ENCODE measurements at places on chromosomes 16 and 17.

DNA sequence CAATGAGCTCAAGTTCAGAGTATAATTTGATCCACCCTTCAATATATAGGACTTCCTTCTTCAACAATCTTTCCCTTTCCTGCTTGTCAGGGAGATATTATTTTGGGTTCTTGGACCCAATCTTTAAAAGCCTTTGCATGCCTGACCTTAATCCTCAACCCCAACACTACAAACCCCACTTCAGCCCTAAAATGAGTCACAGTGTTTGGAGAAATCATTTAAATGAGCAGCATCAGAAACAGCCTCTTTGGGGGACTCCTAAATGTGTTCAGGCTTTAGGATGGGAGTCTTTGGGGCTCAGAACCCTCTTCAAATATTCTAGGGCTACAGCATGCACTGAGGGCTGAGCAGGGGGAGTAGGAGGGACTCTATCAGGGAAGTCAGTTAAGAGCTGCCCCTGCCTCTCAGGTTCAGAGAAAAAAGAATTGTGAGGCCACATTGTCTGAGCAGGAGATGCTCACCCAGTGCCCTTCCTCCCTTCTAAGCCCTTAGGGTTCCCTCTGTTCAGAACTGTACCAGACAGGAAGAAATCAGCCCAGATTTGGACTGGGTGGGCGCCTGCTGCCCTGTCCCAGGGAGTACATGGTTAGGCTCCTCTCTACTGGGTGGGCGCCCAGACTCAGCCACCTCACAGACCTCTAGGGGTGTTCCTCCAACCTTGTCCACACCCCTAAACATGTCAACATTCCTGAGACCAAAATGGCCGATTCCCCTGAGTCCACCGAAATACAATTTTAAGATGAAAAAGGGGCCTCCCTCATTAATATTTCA lies 5.0 kb downstream of the NEUROD2 start:
- no peak for DNase-seq

- peak; percentile 83 for DNase-seq
Measured at GRCh38 chr16:85028685-85029407, 1.3 kb downstream of the KIAA0513 start.

DNA sequence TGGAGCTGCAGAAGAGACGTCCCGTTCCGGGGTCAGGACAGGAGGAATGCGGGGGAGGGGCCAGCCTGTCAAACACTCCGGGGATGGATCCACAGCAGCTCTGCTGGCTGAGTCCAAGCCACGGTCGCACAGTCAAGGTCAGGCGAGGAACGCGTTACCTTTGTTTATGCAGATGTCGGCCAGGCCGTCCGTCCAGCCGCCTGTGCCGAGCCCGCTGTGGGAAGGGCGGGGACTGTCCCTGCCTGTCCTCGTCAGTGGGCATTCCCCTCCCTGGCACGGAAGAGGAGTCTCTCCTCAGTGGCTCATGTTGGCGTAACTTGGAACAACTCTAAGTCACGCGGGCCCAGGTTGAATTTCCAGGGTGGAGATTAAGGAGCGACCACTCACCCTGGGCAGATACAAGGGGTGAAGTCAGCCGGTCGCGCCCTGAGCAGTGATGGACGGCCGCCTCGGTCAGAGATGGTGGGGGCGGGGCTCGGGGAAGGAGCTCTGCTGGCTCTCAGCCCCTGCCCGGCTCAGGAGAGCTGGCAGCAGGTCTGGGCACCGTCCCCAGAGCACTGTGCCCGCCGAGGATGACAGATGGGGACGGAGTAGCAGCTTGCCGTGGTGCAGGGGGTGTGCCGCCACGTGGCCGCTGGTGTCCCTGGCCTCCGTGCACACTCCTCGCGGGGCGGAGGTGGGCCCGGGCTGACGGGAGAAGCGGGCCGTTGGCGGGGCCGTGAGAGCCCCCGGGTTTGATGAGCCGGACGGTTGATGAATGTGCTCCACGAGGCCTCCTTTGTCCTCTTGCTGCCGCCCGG lies 7.3 kb downstream of the CACNA1H start:
- peak; percentile 82 for DNase-seq

DNA sequence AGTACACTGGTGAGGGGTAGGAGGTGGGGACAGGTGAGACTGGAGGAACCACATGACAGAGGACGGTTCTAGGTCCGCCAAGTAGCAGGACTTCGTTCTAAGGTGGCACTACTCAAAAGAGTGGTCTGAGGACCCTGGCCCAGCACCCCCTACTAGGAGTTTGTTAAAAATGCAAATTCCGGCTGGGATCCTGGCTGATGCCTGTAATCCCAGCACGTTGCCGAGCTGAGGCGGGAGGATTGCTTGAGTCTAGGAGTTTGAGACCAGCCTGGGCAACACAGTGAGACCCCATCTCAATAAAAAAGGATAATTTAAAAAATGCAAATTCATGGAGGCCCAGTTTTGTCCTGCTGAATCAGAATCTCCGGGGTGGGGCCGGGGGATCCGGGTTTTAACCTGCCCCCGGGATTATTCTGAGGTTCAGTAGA lies 59.1 kb downstream of the WSB1 start:
- no peak for DNase-seq

- DNase-seq = no peak
Measured at GRCh38 chr16:15641753-15642556, 999 bp downstream of the MARF1 start.

DNA sequence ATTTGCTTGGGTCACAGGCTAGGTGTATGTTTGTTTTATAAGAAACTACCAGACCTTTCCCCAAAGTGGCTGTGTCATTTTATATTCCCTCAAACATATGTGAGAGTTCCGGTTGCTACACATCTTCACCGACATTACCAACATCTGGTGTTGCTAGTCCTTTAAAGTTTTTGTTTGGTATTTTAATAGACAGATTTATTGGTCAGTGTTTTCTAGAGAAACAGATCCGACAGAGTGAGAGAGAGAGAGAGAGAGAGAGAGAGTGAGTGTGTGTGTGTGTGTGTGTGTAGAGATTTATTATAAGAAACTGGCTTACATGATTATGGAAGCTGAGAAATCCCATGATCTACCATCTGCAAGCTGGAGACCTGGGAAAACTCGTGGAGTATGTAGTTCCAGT lies 31.0 kb downstream of the LDHD start:
- no peak for DNase-seq

DNA sequence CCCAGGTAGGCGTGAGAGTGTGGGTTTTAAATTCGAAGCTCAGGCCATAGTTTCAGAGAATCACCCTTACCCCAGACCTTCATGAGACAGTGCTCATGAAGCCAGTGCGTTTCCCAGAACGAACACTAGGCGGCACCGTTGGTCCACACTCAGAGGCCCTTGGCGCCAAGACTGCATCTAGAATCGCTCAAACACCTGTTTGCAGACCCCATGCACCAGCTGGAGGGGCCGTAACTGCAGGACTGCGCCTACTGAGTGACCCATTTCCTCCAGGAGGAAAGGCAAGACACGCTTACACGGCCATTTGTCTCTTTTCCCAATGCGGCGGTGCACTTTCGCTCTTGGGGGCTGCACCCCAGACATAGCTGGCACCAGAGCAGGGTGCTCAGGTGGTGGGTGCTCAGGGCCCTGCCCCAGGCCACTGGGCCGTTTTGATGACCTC lies 34.0 kb downstream of the ADGRG5 start:
- peak; percentile 90 for DNase-seq

DNA sequence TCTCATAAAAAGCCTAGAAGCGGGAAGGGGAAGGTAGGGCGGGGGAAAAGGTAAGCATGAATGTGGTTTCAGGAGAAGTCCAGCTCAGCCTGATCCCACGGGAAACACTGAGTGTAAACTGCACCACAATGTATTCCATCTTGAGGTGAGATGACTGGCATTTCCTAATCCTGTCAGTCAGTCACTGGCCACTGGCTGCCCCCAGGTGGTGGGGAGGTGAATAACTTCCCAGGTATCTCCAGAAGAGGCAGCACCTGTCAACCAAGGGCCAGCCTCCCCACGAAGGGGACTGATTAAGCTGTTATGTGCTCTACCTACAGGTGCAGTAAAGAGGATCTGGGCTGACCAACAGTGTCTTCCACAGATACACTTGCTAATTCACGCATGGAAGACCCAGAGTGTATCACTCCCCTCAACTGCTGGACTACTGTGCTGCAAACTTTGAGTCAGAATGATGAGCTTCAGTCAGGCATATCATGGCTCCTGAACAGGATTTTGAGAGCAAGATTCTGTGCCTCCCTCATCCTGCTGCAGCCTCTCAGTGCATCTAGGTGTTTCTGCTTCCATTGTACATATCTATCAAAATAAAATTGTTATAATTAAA lies 108.5 kb upstream of the CCL2 start:
- DNase-seq = peak; percentile 85

GRCh38 chr17:62704381-62704971 lies 77.0 kb downstream of the MRC2 start:
- DNase-seq = peak; percentile 49

- no peak for DNase-seq
Measured at GRCh38 chr17:7818746-7819645, 15.0 kb upstream of the KDM6B start.

DNA sequence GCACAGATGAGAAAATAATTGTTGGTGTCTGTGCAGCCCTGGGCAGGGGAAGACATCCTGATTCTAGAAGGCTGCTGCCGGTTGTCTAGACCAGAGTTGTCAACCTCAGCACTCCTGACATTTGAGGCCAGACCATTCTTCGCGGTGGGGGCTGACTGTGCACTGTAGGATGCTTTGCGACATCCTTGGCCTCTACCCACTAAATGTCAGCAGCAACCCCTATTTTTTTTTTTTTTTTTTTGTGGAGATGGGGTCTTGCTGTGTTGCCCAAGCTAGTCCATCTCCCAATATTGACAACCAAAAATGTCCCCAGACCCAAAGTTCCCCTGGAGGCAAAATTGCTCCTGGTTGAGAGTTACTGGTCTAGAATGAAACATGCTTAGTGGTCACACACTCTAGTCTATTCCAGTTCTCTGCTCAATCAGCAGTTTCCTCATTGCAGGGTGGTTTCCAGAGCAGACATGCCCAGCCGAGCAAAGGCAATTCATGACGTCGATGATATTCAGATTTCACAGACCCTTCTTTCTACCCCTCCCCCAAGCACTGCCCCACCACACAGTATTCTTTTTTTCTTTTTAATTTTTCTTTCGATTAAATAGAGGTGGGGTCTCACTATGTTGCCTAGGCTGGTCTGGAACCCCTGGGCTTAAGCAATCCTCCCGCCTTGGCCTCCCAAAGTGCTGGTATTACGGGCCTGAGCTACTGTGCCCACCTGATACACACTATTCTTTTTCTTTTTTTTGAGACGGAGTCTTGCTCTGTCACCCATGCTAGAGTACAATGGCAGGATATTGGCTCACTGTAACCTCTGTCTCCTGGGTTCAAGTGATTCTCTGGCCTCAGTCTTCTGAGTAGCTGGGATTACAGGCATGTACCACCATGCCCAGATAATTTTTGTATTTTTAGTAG lies 9.0 kb downstream of the C17orf99 start:
- DNase-seq = no peak

DNA sequence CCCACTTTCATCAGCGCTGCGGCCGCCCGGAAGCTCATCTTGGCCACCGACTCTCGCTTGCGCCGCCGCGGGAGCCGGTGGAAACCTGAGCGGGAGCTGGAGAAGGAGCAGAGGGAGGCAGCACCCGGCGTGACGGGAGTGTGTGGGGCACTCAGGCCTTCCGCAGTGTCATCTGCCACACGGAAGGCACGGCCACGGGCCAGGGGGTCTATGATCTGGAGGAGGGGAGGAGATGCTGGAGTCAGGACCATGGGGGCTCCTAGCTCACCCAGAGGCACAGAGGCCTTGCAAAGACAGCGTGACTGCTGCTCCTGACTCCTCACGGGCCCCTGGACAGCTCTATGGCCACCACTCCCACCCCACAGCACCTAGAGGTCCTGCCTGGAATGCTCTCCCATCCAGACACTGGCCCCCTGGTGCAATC lies 9.4 kb downstream of the SNRNP25 start:
- no peak for DNase-seq

- DNase-seq = no peak
Measured at GRCh38 chr16:86768228-86768791, 190.0 kb downstream of the FOXL1 start.

GRCh38 chr17:3710951-3711383 lies 12.7 kb upstream of the HASPIN start:
- DNase-seq = no peak

GRCh38 chr16:11009027-11009755 lies 64.8 kb downstream of the CLEC16A start:
- no peak for DNase-seq

- DNase-seq = no peak
Measured at GRCh38 chr16:58299757-58300349, 5.0 kb upstream of the PRSS54 start.

DNA sequence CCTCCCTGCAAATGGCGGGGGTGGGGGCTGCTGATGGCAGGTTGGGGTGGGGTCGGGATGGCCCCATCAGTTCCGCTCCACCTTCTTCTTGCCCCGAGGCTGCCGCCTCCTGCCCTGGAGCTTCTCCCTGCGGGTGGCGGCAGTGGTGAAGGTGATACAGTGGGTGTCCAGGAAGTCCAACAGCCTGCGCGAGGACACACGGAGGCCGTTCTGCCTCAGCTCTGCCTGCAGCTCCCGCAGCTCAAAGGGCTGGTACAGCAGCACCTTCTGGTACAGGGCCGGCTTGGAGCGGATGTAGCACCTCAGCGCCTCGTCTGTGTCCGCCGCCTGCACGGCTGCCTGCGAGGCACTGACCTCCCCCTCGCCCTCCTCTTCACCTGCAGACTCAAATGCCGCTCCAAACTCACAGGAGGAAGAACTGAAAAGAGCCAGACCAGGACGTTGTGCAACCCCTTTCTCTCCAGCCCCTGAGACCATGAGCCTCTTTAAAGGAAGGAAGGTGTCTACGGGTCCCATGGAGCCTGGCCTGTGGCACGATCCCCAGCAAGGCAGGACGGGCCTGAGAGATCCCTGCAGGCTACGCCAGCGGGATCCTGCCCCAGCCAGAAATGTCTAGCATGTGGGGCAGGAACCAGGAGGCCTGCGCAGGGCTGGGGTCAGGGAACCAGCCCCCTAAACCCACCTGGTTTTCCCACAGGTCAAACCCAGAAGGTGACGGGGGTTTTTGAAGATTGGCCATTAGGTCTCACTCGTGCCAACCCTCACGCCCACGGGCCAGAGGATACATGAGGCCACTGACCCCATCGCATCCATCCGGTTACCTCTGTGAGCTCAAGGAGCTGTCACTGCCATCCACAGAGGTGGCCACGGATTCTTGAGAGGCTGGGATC lies 5.3 kb upstream of the NLRC3 start:
- no peak for DNase-seq

DNA sequence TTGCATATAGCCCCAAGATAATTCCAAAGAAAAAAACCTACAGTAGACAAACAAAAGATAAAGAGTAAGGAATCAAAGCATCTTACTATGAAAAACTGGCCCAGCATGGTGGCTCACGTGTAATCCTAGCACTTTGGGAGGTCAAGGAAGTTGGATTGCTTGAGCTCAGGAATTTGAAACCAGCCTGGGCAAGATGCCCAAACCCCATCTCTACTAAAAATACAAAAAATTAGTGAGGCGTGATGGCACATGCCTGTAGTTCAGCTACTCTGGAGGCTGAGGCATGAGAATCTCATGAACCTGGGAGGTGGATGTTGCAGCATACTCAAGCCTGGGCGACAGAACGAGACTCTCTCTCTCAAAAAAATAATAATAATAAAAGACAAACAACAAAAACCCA lies 764.7 kb upstream of the KIF2B start:
- DNase-seq = no peak

GRCh38 chr16:71287911-71288310 lies 1.3 kb downstream of the CMTR2 start:
- DNase-seq = no peak

GRCh38 chr16:47366228-47366627 lies 94.6 kb downstream of the ITFG1 start:
- DNase-seq = no peak

Measured in body of pancreas (tissue), 4 donors.